ENCODE measurements at places on chromosomes 16 and 17. TPM values are rescaled to one million over a fixed set of nuclear protein-coding genes. Genes with fewer than 3 reads are reported as not detected.

Gene SSTR5
- total RNA-seq, result 0.39 TPM

Gene P2RX5
- total RNA-seq, result 5.4 TPM

Gene UBALD2
- 21.9 TPM for total RNA-seq

Gene CCL8
- not detected for total RNA-seq

Gene PHAF1
- 9.8 TPM for total RNA-seq

Gene CES1
- 7.3 TPM for total RNA-seq

DNA sequence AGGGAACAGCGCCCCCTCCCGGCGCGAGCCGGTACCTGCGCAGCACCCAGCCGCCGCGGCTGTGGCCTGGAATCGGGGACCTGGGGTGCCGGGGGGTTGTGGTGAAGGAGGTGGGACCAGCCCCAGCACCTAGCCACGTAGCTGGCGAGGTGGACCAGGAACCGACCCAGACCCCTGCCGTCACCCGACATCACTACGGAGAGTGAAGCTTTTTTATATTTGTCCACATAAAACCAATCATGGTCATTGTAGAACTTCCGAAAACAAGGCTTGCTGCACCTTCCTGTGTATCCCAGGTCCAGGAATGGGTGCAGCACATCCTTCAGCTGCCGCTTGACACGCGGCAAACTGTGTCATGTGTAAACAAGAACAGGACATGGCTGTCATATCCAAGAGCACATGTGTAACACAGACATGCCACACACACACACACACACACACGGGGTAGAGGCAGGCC is 1.3 kb downstream of the HBQ1 start:
- peaks cover 25% of the 10 kb centered on the region for H3K27me3 ChIP-seq
- DNase-seq, result peak; percentile 70
- H3K36me3 ChIP-seq, result no peaks in the 10 kb centered on the region
- peaks cover 25% of the 10 kb centered on the region for H3K4me1 ChIP-seq
- H3K4me3 ChIP-seq, result no peak overlapping the region
- no peak overlapping the region for H3K27ac ChIP-seq

- no peak overlapping the region for H3K4me3 ChIP-seq
- DNase-seq, result no peak
- no peaks in the 10 kb centered on the region for H3K36me3 ChIP-seq
- H3K27me3 ChIP-seq, result peaks cover 32% of the 10 kb centered on the region
- no peak overlapping the region for H3K27ac ChIP-seq
These were observed 47.8 kb upstream of the AMZ2 start for GRCh38 chr17:68199837-68200688.

- no peaks in the 10 kb centered on the region for H3K27me3 ChIP-seq
- no peak for DNase-seq
- H3K27ac ChIP-seq, result no peak overlapping the region
These were observed 52.2 kb downstream of the TBC1D16 start for GRCh38 chr17:79983456-79983855.

DNA sequence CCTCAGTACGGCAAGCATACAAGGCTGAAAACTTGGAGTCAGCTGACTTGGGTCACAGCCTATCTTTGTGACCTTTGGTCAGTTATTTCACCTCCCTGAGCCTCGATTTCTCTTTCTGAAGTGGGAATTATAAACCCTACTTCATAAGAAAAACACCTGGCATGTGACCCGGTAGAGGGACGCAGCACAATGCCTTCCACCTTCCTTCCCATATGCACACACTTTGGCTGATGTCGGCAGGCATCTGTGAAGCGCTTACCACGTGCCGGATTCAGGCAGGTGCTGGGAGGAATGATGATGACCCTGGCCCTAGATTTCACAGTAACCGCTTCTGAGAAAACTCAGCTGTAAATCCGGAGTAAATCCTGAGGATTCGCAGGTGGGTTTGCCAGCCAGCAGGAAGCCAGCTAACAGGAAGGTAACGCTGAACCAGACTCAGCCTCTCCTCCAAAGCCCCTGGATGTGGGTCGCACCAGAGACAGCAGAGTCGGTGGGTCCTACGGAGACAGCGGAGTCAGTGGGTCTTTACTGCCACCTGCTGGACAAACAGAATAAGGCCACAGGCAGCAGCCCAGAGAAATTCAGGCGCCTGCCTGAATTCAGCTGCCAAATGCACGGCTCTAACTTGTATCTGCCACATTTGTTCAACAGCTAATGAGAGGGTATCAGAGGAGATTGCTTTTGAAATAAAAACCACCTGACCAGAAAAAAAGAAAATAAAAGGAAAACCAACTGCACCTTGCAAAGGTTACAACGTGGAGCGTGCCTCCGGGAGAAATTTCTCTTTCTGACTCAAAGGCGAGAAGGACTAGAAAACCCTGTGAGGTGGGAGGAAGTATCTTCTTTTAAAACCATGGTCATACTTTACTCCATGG is 16.6 kb downstream of the COPRS start:
- H3K36me3 ChIP-seq, result no peaks in the 10 kb centered on the region
- H3K4me1 ChIP-seq, result peaks cover 19% of the 10 kb centered on the region
- no peaks in the 10 kb centered on the region for H3K27me3 ChIP-seq

DNA sequence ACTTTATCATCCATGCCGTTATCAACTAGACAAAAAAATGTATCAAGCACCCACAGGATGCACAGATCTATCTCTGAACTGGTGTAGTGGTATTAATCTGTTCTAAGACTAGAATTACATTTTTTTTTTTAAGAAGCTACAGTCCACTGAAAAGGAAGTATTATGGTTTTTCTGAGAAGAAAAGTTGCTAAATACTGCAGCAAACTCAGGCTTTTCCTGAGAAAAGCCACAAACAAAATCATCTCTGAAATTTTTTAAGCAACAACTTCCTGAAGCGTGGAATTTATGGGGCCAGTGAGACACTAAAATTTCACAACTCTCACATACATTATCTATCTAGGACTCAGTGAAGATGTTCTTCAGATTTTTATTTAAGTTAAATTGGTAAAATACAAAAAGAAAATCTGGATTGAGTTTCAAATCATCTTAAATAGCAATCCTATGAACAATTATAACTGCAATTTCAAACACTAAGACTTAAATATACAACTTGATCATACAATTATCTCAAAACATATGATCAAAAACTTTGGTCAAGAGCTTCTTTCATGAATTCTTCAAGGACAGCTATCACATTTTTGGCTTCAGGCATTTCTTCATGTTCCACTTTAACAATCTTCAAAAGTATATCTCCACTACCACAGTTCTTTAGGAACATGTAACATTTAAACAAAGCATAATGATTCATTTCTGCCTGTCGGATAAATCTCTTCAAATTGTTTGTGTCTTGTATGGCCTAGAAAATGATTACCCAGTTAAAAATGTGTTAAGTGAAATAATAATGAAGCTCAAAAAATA is 10.5 kb downstream of the C17orf75 start:
- no peaks in the 10 kb centered on the region for H3K27me3 ChIP-seq
- no peak overlapping the region for H3K27ac ChIP-seq
- H3K4me1 ChIP-seq, result no peaks in the 10 kb centered on the region
- peaks cover 55% of the 10 kb centered on the region for H3K36me3 ChIP-seq

DNA sequence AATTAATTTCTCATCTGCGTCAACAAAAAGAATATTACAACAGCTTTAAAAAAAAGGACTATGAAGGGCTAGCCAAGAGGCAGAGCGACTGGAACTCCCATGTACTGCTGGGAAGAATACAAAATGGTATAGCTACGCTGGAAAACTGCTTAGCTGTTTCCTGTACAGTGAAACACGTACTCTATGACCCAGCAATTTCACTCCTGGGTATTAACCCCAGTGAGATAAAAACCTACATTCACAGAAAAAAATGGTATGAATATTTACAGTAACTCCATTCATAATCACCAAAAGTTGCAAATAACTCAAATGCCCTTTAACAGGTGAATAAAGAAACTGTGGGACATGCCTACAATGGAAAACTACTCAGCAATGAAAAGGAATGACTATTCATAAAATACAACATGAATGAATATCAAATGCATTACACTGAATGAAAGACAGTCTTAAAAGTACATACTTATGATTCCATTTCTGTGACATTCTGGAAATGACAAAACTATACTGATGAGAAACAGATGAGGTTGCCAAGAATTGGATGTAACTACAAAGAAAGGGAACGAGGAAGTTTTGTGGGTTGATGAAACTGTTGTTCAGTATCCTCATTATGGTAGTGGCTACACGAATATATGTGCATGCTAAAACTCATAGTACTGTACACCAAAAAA is 27.6 kb downstream of the CMTM4 start:
- no peak overlapping the region for H3K27ac ChIP-seq
- no peak for DNase-seq
- H3K4me1 ChIP-seq, result no peaks in the 10 kb centered on the region
- no peaks in the 10 kb centered on the region for H3K36me3 ChIP-seq

- no peak overlapping the region for H3K4me3 ChIP-seq
- no peaks in the 10 kb centered on the region for H3K36me3 ChIP-seq
- H3K27ac ChIP-seq, result no peak overlapping the region
- no peaks in the 10 kb centered on the region for H3K4me1 ChIP-seq
- no peak for DNase-seq
These were observed 131.7 kb downstream of the TMEM114 start for GRCh38 chr16:8458481-8459046.

- no peak overlapping the region for H3K27ac ChIP-seq
- no peak for DNase-seq
- H3K4me3 ChIP-seq, result no peak overlapping the region
- H3K27me3 ChIP-seq, result no peaks in the 10 kb centered on the region
- H3K4me1 ChIP-seq, result no peaks in the 10 kb centered on the region
These were observed 9.6 kb upstream of the UBE2I start for GRCh38 chr16:1299868-1300203.

DNA sequence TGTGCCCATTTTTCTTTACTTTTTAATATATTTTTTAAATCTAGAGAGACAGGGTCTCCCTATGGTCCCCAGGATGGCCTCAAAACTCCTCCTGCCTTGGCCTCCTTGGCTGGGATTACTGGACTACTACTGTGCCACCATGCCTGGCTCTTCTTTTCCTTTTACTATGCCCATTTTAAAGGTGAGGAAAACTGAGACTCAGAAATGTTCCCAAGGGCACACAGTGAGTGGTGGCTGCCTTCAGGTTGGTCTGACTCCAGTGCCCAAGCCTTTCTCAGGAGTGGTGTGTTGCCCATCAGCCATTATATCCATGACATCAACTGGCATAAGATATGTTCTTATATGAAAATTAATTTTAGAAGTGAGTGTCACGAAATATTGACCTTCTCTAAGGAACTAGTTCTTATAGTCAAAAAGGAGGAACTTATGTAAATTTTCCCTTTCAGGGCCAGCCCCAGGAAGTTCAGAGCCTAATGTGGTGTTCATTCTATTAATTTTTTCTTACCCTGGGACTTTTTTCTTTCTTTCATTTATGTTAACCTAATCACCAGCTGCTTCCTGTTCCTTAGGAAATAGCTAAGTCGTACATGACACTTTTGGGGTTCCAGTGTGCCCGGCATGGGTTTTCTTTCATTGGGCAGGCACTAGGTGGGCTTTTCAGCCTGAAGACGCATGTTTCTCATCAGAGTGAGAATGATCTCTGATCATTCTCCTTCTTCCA is 17.9 kb upstream of the SPN start:
- no peaks in the 10 kb centered on the region for H3K4me1 ChIP-seq
- H3K27me3 ChIP-seq, result no peaks in the 10 kb centered on the region
- no peak for DNase-seq
- H3K27ac ChIP-seq, result no peak overlapping the region
- H3K4me3 ChIP-seq, result no peak overlapping the region

DNA sequence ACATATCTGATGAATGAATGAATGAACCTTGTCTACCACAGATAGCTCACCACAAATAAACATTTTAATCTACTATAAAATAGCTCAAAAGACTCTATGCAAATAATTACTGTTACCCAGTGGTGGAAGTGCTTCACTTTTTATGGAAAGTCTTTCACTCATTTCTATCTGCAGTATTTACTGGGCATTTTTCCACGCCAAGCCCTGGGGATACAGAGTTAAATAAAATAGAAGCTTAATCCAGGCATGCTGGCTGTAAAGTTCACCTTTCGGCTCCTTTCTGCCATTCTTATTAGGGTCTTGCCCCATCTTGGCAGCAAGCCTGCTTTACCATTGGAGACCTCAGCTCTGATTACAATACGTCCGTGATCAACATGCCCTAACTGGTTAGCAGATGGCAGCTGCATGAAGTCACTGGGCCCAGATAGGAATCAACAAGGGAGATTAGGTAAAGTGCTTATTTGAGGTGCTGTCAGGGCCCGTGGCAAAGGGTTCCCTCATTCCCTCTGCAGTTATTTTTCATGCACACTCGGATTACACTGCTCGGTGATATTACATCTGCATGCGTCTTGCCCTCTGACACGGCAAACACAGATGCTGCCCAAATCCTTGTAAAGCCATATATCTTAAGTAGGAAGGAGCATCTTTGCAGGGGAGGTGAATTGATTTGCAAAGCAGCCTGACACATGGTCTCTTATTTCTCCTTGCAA is 648.9 kb downstream of the WWOX start:
- no peak for DNase-seq
- H3K27me3 ChIP-seq, result no peaks in the 10 kb centered on the region
- H3K36me3 ChIP-seq, result no peaks in the 10 kb centered on the region
- no peak overlapping the region for H3K27ac ChIP-seq

GRCh38 chr17:58284613-58285421 is 4.1 kb upstream of the MPO start:
- H3K27ac ChIP-seq, result no peak overlapping the region
- DNase-seq, result no peak
- H3K36me3 ChIP-seq, result no peaks in the 10 kb centered on the region
- no peaks in the 10 kb centered on the region for H3K27me3 ChIP-seq

GRCh38 chr16:69532641-69533455 is 32.9 kb upstream of the NFAT5 start:
- no peaks in the 10 kb centered on the region for H3K4me1 ChIP-seq
- no peaks in the 10 kb centered on the region for H3K27me3 ChIP-seq
- H3K36me3 ChIP-seq, result no peaks in the 10 kb centered on the region
- no peak overlapping the region for H3K4me3 ChIP-seq
- DNase-seq, result no peak
